Subcutaneous preadipocyte (primary cell): ENCODE measurements at places on chromosomes 12 and 14. TPM values are rescaled to one million over a fixed set of nuclear protein-coding genes. Genes with fewer than 3 reads are reported as not detected.

The ZC3H14 gene
- total RNA-seq = 61.0 and 84.3 TPM in 2 replicates

The REC8 gene
- 1.8 TPM in 2 replicates for total RNA-seq

The DLGAP5 gene
- 33.8 and 44.4 TPM in 2 replicates for total RNA-seq

The RFLNA gene
- not detected in 2 replicates for total RNA-seq

The IL23A gene
- 0.20 TPM in 1 of 2 replicates, not detected in the other for total RNA-seq

The TAS2R8 gene
- under 0.01 TPM in 1 of 2 replicates, not detected in the other for total RNA-seq

The BEST3 gene
- total RNA-seq = under 0.01 TPM in 1 of 2 replicates, not detected in the other

The COX8C gene
- not detected in 2 replicates for total RNA-seq

The NANOG gene
- total RNA-seq = not detected in 2 replicates

The ACYP1 gene
- total RNA-seq = 8.1 and 13.5 TPM in 2 replicates

The CCDC197 gene
- not detected in 2 replicates for total RNA-seq

The ACSS3 gene
- total RNA-seq = 4.9 and 9.2 TPM in 2 replicates

The ACOT6 gene
- not detected in 2 replicates for total RNA-seq

The FGF6 gene
- not detected in 2 replicates for total RNA-seq

The NEMP1 gene
- total RNA-seq = 11.8 and 20.3 TPM in 2 replicates

The CD69 gene
- total RNA-seq = not detected in 2 replicates

The HSPB8 gene
- 4.0 and 4.3 TPM in 2 replicates for total RNA-seq

The CSRNP2 gene
- 12.5 and 15.4 TPM in 2 replicates for total RNA-seq

The HCAR1 gene
- total RNA-seq = 1.1 and 2.2 TPM in 2 replicates

The AKT1 gene
- 158 and 182 TPM in 2 replicates for total RNA-seq

The LAG3 gene
- not detected in 2 replicates for total RNA-seq

The RBM23 gene
- 34.9 and 50.0 TPM in 2 replicates for total RNA-seq

The BLTP3B gene
- 56.1 and 58.4 TPM in 2 replicates for total RNA-seq

The MAP1LC3B2 gene
- total RNA-seq = 1.1 TPM in 1 of 2 replicates, not detected in the other

The PLCZ1 gene
- total RNA-seq = 0.39 TPM in 1 of 2 replicates, not detected in the other

The PEX5 gene
- total RNA-seq = 27.6 and 30.5 TPM in 2 replicates
